ENCODE measurements at places on chromosomes 7 and 10.

DNA sequence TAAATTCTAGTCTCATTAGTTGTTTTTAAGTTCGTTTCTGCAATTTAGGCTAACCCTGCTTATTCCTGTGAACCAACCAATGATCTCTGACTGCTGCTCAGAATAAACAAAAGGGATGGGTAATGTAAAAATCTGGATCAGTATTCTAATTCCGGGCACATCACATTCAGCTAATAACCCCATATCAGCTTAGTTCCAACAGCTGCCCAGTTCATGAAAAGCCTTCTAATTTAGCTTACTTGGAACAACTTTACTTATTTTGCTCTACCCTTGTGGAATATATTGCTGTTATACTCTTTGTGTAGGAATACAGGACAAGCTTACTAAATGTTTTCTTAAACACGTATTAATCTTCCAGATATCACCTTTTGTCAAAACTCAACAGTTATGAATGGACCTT lies 3.6 kb upstream of the CFAP43 start:
- no peak for DNase-seq

DNA sequence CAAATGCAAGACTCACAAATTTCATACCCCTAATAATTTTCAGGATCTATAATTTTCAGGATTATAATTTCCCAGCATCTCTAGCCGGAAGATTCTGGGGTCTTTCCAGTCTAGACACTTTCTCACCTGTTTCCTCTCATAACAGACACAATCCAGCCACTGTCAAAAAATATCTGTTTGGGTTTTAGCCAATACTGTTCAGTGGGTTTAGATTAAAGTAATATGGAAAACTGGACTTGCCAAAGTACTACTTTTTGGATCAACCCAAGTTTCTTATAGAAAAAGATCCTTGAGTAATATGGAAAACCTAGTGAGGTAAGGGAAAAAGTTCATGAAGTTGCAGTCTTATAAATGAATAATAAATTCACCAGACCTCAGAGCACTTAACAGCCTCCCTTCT lies 62.1 kb upstream of the NEBL start:
- DNase-seq = no peak

GRCh38 chr7:155754165-155754564 lies 58.1 kb downstream of the SHH start:
- no peak for DNase-seq

GRCh38 chr10:47167591-47167990 lies 132.4 kb upstream of the GDF10 start:
- DNase-seq = no peak

DNA sequence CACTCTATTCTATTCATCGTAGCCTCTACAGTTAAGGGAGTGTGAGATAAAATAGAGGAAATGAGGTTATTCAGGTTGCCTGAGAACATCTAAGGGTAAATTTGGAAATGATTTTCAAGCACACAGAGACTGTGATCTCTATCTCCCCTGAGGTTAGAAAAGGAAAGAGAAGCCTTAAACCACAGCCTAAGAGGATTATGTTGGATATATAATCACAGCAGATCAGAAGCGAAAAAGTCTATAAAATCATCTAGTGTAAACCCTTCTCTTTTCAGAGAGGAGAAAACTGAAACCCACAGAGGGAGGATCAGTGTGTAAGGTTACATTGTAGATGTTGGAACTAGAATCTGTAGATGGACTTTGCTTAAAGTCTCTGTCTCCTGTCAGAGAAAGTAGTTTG lies 90.6 kb upstream of the SEMA3E start:
- no peak for DNase-seq

GRCh38 chr10:6151087-6151977 lies 51.4 kb upstream of the PFKFB3 start:
- DNase-seq = peak; percentile 43

GRCh38 chr7:121084748-121085336 lies 96.3 kb downstream of the CPED1 start:
- no peak for DNase-seq

DNA sequence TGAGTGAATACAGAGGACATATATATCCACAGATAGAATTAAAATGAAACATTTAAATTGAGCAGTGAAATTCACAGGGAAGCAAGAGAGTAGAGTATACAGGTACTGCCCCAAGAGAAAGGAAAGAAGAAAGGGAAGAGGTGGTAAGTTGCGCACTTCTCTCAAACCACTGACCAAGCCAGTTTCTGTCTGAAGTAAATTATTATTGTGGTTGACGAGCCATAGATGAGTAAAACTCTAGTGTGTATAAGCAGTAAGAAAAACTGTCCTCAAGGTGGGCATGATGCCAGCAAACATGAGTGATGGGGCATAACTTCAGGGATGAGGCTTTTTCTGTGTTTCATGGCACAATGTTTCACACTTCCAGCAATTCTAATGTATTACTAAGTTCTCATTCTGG lies 4.4 kb upstream of the BET1 start:
- no peak for DNase-seq

- DNase-seq = no peak
Observed at GRCh38 chr10:56028298-56029132, 332.5 kb downstream of the ZWINT start.
